Stimulated activated CD4-positive, alpha-beta T cell treated with anti-CD3 and anti-CD28 coated beads, Interleukin-12 subunit alpha, Interleukin-12 subunit beta, amount 100 ng/mL, for 24 hours (primary cell): ENCODE measurements at places on chromosomes 3 and 15.

DNA sequence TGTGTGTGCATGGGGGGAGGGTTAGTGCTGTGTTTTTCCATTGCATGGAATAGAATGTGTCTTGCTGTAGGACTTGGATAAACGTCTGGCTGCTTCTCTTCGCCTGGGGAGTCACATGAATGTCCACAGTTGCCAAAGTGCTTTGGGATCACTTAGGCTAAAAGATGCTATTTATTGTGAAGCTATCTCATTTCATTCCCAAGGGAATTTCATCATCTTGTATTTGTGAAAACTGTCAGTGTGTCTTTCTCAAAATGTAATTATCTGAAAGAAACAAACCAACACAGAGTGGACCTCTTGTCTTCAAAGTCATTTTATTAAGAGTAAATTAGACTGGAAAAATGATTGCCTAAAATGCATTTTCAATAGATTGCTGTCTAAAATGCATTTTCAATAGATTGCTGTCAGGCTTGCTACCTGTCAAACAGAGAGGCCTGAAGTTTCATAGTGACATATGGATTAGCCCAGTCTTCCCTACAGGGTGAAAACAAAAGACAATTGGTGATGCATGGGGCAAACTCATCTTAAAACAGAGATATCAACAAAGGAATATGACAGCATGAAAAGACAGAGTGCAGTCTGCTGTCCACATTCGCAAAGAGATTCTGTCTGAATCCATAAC lies 117.1 kb upstream of the GOLIM4 start:
- DNase-seq: no peak

- no peak for DNase-seq
Measured at GRCh38 chr3:72306800-72307341, 521.9 kb upstream of the PROK2 start.

DNA sequence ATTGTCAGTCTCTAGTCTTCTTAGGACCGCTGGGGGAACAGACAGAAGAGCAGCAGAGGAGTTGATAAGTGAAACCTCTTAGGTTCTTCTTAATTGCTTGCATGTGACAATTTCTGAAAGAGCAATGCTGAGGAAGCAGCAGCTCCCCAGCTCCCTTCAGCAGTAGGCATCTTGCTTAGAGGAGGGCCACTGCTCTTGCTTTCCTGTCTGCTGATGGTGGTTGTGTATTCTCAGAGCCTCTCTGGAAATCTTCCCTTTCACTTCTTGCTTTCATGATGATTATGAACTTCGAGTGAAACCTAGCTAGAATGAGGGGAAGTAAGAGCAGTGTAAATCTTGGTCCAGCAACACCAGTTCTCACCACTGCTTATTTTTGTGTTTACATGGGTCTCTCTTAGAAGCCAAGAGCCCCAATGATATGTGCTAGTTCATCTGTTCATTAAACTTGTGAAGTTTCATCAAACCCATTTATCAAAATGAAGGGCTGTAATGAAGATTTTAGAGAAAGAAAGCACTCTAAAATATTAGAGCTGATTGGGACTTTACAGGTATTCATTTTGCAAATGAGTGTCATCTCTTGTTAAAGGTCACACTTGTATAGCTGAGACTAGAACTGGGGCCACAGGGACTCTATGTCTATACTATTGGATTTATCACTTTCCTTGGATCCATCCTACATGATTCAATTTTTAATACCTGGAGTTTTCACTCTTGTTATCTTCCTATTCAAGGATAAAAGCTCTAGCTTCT lies 246.7 kb downstream of the LPP start:
- DNase-seq: no peak

DNA sequence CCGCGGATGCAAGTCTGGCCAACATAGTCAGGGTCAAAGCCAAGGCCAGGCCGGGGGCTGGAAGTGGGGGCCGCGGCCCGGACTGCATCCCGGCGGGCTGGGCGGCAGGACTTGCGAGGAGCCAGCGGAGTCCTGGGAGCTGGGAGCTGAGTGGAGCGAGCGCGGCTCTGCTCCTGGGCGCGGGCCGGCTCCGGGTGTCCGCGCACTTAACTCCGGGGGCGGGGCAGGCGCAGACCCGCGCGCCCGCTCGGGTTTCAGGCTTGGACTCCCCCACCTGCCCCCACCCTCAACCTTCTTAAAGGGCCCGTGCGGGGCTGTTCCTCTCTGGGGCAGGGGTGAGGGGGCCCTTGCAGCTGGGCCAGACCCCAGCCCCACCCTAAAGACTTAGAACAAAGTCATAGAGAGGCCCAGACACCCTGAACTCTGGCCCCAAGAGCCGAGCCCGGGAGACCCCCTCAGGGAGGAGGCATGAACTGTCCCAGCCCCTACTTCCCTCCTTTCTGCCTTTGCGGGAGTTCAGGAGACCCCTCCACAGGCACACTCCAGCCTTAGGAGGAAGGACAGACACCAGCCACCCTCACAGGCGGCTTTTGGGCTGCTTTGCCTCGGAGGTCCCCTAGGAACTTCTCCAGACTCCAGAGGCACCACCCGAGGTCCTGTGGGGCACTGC lies at the start of gene CSPG4:
CSPG4 (minus strand) TSS at position 181 of the 670 bp plus-strand sequence; CDS start at position 88, 93 bp downstream.
- DNase-seq: no peak

DNA sequence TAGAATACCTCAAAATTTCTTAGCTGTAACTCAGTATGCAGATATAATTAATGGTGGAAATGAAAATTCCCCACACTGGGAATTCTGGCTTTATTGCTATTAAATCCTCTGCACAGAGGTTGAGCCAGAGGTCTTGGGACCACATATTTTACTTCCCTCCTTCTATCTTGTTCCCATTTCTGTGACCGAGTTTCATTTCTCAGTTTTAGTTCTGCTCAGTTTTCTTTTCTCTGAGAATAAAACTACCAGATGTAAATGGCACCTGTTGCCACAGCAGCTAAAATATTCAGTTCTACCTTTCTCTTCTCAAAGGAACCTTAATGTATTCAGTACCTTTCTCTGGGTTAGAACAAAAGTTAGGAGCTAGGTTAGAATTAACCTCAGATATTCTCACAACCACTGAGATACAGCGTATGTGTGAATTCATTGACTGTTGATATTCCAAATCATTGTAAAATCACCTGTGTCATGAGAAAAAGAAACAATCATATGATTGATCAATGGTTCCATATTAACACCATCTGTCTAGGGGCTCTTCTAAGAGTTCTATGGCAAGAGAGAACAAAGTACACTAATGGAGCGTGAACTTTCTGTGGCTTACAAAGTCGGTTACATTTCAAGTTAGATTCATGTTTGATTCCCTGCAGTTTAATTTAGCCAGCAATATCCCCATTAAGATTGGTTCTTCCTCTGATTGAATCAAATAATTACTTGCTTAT lies 374.1 kb downstream of the EFHB start:
- no peak for DNase-seq

DNA sequence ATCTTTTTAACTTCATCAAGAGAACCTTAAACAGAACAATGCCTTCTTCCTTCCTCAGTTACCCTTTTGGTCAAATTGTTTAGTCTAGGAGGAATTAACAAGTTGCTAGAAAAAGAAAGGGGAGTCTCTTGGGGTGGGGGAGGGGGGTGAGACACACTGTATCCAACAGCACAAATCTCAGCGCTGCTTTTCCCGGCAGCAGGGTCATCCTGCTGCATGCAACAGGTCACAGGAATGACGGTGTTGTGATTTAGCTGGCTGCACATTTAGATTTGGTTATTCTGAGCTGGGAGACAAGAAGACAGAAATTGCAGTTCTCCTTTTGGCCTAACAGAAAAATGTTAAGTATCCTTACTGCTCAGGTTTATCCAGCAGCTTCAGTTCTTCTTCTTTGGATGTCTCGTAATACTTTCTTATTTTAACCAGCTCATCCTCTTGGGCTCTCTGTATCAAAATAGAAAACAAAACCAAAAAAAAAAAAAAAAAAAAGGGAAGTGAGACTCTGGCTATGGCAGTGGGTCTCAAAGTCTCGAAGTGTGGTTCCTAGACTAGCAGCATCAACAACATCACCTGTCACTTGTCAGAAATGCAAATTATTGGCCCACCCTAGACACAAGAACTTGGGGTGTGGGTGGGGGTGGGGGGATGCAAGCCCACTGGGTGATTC lies 190.5 kb downstream of the GREM1 start:
- DNase-seq: no peak

- DNase-seq: no peak
Measured at GRCh38 chr3:146830231-146830630, 225.1 kb upstream of the PLSCR5 start.

DNA sequence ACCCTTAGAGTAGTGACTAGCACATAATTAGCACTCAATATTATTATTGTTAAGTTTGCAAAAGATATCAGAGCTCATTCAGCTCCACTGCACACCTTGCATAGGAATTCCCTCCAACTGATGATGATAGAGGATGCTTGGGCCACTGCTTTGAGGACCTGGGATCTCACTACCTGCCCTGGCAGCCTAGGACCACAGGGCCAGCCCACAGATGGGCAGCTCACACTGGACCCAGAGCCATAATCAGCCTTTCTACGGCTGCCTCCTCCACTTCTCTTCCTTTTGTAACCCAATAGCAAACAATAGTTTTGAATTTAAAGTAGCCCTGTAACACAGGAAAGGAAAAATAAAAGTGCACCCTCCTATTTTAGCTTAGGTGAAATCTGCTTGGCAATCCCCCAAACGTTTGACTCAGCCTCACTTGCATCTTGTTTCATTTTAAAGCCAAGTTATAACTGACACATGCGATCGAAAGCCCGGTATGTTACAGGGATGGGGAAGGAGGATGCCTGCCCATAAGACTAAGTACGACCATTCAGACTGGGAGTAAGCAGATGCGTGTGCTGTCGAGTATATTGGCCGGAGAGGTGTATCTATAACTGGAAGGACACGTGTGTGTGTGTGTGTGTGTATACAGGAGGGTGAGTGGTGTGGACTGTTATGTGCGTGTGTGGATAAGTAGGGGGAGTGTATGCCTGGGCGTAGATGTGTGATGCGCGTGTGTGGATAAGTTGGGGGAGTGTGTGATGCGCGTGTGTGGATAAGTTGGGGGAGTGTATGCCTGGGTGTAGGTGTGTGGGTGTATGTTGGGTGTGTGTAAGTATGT lies 65.9 kb downstream of the CPN2 start:
- no peak for DNase-seq
